MCF 10A (cell line): ENCODE measurements at places on chromosomes 2 and 18. TPM values are rescaled to one million over a fixed set of nuclear protein-coding genes. Genes with fewer than 3 reads are reported as not detected.

The GALNT5 gene
- total RNA-seq = not detected in 2 replicates

The CCDC74B gene
- total RNA-seq = 0.61 TPM in 1 of 2 replicates, not detected in the other

The NCKAP1 gene
- 160 and 187 TPM in 2 replicates for total RNA-seq

The STRADB gene
- total RNA-seq = 22.9 and 29.8 TPM in 2 replicates

The SGPP2 gene
- 33.3 and 47.4 TPM in 2 replicates for total RNA-seq

The KIF1A gene
- total RNA-seq = not detected in 2 replicates
